Mammary microvascular endothelial cell (primary cell): ENCODE measurements at places on chromosomes 12 and 14. TPM values are rescaled to one million over a fixed set of nuclear protein-coding genes. Genes with fewer than 3 reads are reported as not detected.

Gene PPP1R13B
- total RNA-seq: 10.3 and 11.9 TPM in 2 replicates

Gene CRADD
- 57.2 and 61.2 TPM in 2 replicates for total RNA-seq

Gene SERPINA12
- not detected in 2 replicates for total RNA-seq

Gene KRT6B
- total RNA-seq: not detected in 2 replicates

Gene FAM222A
- 1.0 and 1.1 TPM in 2 replicates for total RNA-seq

Gene IGF1
- total RNA-seq: 0.69 and 2.9 TPM in 2 replicates

Gene TAS2R8
- total RNA-seq: not detected in 2 replicates

Gene ESR2
- 0.27 and 0.69 TPM in 2 replicates for total RNA-seq

Gene KCNK10
- total RNA-seq: not detected in 2 replicates

Gene CLEC4C
- not detected in 2 replicates for total RNA-seq

Gene COX8C
- total RNA-seq: not detected in 2 replicates

Gene ARMH4
- total RNA-seq: 0.59 and 1.8 TPM in 2 replicates

Gene PLEKHD1
- not detected in 2 replicates for total RNA-seq

Gene TEX52
- not detected in 2 replicates for total RNA-seq

Gene KLHL33
- 0.34 TPM in 1 of 2 replicates, not detected in the other for total RNA-seq

Gene IFNG-AS1
- not detected in 2 replicates for total RNA-seq

Gene KRT83
- total RNA-seq: not detected in 2 replicates

Gene ASPG
- total RNA-seq: not detected in 2 replicates

Gene TRMT5
- total RNA-seq: 8.5 and 10.7 TPM in 2 replicates

Gene RNF212B
- not detected in 2 replicates for total RNA-seq

Gene PPP4R4
- not detected in 2 replicates for total RNA-seq

Gene CMAS
- total RNA-seq: 33.4 and 36.0 TPM in 2 replicates

Gene HHIPL1
- total RNA-seq: 3.3 and 4.7 TPM in 2 replicates

Gene SLC10A1
- total RNA-seq: not detected in 2 replicates

Gene PAWR
- total RNA-seq: 45.0 and 46.6 TPM in 2 replicates

Gene CLECL1
- total RNA-seq: not detected in 2 replicates

Gene CLEC1B
- total RNA-seq: not detected in 2 replicates

Gene ETFBKMT
- total RNA-seq: 1.9 and 4.7 TPM in 2 replicates

Gene GPR68
- total RNA-seq: 2.1 and 2.2 TPM in 2 replicates

Gene CEBPE
- total RNA-seq: not detected in 2 replicates

Gene POTEG
- total RNA-seq: not detected in 2 replicates

Gene IL22
- total RNA-seq: not detected in 2 replicates

Gene FOXN3
- 34.9 and 43.9 TPM in 2 replicates for total RNA-seq
